Hematopoietic multipotent progenitor cell treated with erythropoietin and hydrocortisone succinate and interleukin-3 and kit ligand, for 15 days (in vitro differentiated cells): ENCODE measurements at places on chromosomes 7 and 10.

DNA sequence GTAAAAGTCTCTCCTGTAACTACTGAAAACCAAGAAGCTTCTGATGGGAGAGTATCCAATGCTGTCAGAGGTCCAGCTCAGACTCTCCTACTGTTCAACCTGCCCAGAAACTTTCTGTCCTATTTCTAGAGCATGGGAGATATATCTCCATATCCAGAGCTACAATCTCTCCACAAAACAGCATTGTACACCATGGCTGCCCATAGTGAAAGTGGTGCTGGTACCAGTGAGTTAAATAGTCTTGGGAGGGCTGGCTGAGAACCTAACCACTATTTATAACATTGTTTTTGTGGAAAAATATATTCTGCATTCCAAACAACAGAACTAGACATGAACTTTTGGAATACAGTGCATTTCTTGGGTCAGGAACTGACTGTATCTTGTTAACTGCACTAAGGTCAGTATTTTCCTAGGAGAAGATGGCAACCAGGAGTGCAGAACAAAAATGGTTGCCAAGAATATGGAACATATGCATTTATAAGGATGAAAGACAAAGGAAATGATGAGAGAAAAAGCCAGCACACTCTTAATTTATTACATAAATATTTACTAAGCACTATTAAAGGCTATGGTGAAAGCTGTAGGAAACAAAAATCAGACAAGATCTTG, 91.9 kb downstream of the ZNF438 start:
- DNase-seq = no peak

- no peak for DNase-seq
Observed at GRCh38 chr10:45463244-45464116, 89.5 kb downstream of the ALOX5 start.

GRCh38 chr10:84344526-84344925, 16.1 kb downstream of the CCSER2 start:
- no peak for DNase-seq

DNA sequence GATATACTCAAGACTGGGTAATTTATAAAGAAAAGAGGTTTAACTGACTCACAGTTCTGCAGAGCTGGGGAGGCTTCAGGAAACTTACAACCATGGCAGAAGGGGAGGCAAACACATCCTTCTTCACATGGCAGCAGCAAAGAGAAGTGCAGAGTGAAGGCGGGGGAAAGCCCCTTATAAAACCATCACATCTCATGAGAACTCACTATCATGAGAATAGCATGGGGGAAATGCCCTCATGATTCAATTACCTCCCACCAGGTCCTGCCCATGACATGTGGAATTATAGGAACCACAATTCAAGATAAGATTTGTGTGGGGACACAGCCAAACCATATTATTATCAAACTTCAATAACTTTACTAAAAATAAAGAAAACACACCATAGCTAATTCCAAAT, 30.4 kb upstream of the JAZF1 start:
- DNase-seq = no peak

DNA sequence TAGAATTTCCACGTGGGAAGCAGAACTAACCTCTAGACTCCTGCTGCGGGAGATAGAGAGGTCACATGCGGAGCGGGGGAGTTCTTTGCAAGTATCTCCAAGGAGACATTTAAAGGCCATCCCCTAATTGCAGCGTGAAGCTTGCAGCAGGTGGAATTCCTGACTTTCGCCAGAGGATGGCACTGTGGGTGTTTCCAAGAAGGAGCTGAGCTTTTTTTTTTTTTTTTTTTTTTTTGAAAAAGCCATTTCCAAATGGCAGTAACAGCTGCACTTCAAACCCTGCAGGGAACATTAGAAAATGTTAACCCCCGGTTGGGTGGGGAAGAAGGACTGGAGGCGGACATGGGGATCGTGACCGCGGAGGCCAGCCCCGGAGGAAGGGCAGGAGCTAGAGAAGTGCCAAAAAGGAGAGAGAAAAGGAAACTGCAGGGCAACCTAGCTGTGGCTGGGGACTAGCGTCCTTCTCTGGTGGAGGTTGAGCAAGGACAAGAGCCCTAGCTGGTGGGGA, 487.7 kb downstream of the TYW1 start:
- DNase-seq = peak; percentile 6

- peak; percentile 47 for DNase-seq
Observed at GRCh38 chr10:24901686-24902399, 50.6 kb downstream of the PRTFDC1 start.

DNA sequence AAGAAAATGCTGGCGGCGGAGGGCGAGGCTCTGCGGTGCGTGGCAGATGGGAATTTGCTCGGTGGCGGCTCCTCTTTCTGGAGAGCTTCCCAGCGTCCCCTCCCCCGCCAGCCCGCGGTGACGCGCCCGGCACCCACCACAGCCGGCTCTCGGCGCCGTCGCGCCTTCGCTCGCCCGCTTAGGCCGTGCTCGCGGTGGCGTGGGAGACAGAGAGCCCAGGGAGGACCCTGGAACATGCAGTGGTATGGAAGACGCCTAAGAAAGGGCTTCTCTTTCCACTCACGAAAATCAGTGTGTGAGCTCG, 576 bp upstream of the CSGALNACT2 start:
- no peak for DNase-seq

- peak; percentile 72 for DNase-seq
Observed at GRCh38 chr7:50304911-50305582, 531 bp downstream of the IKZF1 start.
